ENCODE measurements at places on chromosomes 3 and 15.

- no peak for DNase-seq
Measured at GRCh38 chr3:112632596-112632995, 8.3 kb downstream of the CCDC80 start.

DNA sequence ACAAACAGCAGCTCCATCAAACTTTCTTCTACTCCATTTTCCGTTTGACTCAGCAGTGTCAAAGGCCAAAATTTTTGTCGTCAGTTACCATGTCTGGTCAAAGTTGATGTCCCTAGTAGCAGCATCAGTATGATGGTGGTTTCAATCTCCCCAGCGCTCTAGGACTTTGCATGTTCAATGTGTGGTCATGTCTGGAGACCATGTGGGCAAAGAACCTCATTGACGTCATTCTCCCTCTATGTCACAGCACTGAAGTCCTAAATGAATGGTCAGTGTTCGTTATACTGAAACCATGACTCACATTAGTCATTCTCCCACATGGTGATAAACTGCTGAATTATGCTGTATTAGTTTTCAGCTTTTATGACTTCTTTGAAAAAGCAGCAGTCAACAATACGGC, 23.2 kb downstream of the SHC4 start:
- no peak for DNase-seq

GRCh38 chr3:137103739-137104138, 146.0 kb downstream of the IL20RB start:
- no peak for DNase-seq

- no peak for DNase-seq
Measured at GRCh38 chr3:184419171-184419570, 39.3 kb downstream of the CHRD start.

GRCh38 chr3:126488886-126489569, 13.3 kb upstream of the ZXDC start:
- DNase-seq: no peak

DNA sequence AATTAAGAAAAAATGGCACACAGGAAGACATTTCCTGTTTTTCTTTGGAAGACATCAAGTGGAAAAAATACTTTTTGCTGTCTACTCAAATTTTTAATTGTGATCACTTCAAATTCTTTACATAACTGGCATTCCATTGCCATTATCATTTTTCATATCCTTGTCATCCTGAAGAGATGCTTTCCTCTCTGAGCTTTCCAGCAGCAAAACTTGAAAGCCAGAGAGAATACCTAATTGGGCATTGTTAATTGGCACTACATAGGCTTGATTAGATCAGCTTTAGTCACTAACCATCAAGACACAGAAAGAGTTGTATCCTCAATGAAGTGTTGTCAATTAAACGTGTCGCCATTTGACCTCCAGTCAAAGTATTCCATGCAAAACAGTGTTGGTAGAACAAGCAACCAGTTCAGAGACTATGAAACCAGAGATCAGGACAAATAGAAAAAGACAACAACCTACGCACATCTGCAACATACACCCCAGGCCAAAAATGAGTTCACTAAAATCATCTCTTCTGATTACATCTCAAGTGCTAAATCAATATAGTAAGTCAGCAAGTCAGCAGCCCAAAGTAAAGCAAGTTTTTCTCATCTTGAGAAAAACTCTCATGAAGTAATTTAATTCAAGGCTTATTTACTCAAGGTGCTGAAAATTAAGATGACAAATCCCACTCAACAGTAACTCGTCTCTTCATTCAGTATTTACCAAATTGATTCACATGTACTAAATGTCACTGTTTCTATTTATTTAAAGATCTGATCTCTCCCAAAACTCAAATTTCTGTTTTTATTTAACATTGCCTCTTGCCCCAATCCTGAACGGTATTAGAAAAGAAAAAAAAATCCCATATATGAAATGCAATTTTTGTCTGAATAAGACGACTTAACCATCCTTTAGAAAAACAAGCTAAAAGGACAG, 123.0 kb downstream of the SUCLG2 start:
- DNase-seq: no peak

DNA sequence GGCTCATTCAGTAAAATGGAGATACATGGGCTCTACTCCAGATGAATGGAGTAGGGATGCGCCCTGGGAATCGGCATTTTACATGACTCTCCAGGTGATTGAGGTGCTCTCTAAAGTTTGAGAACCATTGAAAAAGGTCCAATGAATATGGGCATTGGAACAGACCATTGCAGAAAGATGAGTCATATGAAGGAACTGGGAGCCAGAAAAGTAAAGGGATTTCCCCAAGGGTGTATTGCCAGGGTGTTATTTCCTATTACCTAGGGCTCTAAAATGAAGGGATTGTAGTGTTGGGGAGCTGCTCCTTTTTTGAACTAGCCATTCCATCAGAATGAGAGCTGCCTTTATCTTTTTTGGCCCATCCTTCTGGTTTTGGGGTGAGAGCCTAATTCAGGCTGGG, 21.7 kb downstream of the CLDN11 start:
- DNase-seq: no peak

DNA sequence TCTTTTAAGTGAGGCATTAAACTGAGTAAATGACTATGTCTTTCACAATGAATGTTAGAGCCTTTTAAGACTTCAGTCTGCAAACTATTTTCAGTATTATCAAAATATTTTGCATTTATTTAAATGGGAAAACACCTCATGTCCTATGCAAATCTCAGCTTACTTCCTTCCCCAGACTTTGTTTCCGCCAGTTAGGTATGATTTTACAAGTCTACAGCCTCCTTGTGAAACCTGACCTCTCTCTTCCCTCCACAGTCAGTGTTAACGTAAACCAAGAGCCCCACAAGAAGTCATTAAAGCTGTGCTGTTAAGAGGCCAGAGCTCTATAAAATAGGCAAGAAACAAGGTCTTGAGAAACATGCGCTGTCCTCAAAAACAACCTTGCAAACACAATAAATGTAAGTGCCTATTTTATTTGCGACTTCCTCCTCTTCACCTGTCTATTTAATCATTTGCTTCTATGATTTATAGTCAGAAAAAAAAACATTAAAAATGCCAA, 48.3 kb downstream of the PRTG start:
- no peak for DNase-seq

GRCh38 chr15:91752081-91752785, 101.3 kb upstream of the SLCO3A1 start:
- no peak for DNase-seq

- no peak for DNase-seq
Measured at GRCh38 chr15:92393071-92393979, at the start of gene ST8SIA2. TSS of gene ST8SIA2 (plus strand) at chr15:92393881. CDS start at chr15:92394065, 184 bp downstream.

- no peak for DNase-seq
Measured at GRCh38 chr3:76096836-76097588, 311.7 kb upstream of the ZNF717 start.

GRCh38 chr15:37245358-37245757, 145.0 kb upstream of the MEIS2 start:
- no peak for DNase-seq

DNA sequence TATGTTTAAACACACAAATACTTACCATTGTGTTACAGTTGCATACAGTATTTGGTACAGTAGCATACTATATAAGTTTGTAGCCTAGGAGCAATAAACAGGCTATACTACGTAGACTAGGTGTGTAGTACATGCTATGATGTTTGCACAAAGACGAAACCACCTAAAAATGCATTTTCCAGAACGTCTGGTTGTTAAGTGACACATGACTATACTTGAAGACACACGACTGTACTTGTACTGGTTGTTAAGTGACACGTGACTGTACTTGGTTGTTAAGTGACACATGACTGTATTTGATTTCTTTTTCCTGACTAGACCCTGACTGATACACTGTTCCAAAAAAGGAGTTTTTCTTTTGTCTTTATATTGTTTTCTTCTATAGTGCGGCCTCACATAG, 34.1 kb downstream of the RAB8B start:
- DNase-seq: no peak

DNA sequence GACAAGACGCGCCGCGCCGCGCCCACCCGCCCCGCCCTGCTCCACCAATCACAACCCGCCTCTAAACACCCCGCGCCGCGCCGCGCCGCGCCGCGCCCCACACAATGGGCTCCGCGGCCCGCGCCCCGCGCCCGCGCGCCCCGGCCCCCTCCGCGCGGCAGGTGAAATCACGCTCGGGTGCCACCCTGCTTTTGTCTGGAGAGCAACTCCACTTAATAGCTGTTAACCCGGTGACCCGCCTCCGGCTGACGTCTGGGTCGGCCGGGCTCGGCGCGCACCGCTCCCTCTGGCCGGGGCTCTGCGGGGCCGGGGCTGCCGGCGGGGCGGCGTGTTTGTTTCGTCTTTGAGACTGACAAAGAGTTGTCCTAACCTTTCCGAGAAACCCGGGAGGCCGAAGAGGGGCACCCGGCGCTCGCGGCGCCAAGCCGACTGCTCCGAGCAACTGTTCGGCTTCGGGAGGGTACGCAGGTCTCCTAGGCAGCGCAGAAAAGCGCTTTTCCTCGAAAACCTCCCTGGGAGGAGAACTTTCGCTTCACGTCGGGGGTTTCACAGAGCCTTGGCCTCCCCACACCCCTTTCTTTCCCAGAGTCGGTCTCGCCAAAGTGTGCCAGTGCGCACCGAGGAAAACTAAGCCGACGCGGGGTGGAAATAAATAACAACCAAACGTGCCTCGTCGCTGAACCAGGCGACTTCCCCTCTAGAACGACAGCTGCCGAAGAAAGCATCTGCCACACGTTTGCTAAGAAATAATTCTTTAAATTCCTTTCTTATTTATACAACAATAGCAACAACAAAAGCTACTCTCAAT, 518.4 kb downstream of the FOXP1 start:
- peak; percentile 55 for DNase-seq

DNA sequence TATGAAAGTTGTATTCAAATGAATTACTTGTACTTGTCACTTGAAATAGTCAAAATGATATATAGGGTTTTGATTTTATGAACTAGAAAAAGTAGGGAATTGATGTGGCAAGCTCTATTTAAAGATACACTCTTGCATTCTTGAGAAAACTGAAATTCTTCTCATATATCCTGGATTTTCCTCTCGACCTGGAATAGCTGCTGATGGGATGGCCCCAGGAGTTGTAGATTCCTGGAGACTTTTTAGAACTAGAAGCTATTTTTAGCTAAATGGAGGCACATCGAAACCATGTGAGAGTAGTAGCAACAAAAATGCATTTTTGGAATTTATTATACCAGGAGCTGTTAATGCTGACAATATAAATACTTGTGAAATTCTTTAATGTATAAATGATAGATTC, 125.9 kb downstream of the LEKR1 start:
- DNase-seq: no peak

- no peak for DNase-seq
Measured at GRCh38 chr15:71409541-71409940, 294.3 kb downstream of the THSD4 start.

DNA sequence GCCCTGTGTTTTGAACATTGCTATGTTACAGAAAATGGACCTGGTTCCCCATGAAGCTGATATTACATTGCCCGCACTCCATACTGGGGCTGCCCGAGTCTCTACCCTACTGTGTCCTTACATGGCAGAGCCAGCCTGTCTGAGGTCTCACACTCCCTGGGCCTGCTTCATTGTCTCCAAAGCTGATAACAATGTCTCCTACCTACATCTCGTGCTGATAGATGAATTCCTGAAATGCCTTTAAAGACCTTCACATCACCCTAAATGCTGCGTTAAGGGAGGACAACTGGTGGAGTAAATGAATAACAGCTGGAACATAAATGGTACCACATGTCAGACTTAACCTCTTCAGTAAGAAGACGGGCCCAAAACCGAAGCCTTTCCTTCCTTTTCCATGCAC, 62.9 kb upstream of the PTX3 start:
- no peak for DNase-seq

DNA sequence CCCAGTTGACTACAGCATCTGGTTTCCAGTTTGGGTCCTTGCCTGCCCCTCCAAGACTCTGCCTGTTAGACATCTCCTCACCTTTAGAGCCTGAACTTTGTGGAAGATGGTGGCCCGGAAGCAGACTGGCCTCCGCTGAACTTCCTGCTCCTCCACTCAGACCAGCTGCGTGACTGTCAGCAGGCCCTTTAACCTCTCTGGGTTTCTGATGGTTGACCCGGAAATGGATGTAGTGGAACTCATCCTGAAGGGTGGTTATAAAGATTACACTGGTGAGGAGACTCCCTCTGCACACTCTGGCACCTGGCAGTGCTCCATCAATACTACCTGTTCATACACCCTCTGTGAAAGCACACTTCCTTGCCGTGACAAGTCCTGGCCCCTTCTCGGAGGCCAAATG, 151.9 kb upstream of the TLE3 start:
- no peak for DNase-seq

DNA sequence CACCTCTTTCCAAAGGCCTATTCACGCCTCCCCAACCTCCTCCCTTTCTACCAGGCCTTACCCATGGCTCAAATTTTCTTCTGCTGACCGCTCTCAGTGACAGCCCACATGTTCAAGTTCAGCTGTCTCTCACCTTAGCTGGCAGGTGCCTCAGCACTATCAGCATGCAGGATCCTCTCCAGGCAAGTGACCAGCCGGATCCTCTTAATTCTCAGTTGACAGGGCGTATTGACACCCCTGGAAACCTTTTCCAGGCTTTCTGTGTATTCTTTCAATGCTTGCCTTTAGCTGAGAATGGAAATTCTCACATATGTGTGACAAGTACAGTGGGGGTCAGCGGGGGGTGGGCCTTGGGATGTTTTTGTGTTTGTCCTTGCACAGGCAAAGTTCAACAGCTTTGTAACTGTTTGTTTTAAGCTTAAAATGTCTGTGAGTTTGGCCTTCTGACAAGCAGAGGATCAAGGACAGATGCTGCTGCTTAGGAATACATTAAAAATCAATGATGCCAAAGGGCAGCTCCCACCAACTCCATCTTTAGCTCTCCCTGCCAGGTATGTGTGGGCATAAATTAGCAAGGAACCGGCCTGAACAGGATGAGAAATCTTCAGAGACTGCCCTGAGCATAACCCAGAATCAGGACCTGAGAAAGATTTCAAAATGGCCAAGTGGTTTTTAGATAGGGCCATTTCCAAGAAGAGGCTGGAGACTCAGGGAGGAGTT, 17.4 kb upstream of the BDH1 start:
- DNase-seq: no peak

DNA sequence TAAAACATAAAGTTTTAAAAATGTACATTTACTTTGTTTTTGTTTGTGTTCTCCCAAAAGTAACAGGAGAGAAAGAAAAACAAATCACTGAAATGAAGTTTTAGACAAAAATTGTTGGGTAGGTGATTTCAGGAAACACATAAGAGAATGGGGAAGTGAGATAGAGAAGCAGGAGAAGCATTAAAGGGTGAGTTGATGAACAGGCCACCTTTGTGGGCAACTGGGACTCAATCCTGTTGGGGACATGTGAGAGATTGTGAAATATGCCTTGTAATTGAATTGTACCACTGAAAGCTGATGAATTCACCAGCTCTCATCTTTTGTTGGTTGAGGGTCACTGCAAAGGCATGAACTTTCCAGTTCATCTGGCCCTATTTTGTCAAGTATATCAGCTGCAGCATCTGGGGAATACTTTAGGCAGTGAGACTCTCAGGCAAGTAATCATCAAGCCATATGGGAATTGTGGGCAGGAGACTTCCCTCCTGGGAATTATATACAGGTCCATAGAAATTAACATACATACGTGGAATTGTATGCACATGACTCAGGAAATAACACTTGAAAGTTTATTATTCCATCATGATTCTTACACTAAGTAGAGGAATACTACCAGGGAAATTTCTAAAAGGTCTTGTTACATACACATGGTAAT, 181.0 kb downstream of the ZBBX start:
- DNase-seq: no peak
